ENCODE measurements at places on chromosomes 11 and 22. TPM values are rescaled to one million over a fixed set of nuclear protein-coding genes. Genes with fewer than 3 reads are reported as not detected.
A peak's percentile ranks its signal among the peaks of the same experiment; 100 is the strongest.

DNA sequence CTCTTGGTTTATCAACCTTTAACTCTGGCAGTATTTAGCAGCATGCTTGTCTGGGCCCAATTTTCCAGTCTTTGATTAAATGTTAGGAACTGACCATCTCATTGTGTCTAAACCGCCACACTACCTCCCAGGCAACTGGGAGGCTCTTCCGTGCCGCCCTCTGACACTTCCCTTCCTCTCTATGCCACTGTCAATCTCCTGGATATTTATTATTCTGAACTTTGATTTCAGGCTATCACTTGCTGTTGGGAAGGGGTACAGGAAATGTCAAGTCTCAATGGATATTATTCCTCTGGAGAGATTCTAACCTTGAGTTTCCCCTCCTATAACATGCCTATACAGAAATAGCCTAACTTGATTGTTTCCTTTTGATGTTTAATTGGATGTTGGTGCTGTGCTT, 222.9 kb upstream of the NARS2 start:
- no peak overlapping the region for H3K4me3 ChIP-seq
- no peaks in the 10 kb centered on the region for H3K27me3 ChIP-seq
- H3K36me3 ChIP-seq, result no peaks in the 10 kb centered on the region
- peaks cover 71% of the 10 kb centered on the region for H3K4me1 ChIP-seq

POU2AF1 gene
- not detected for total RNA-seq

- no peak overlapping the region for H3K4me3 ChIP-seq
- no peaks in the 10 kb centered on the region for H3K4me1 ChIP-seq
- H3K36me3 ChIP-seq, result no peaks in the 10 kb centered on the region
- no peaks in the 10 kb centered on the region for H3K27me3 ChIP-seq
- DNase-seq, result no peak
Measured at GRCh38 chr11:131248588-131248987, 121.8 kb upstream of the NTM start.

GRCh38 chr11:82832983-82833382, 67.2 kb downstream of the PRCP start:
- no peak overlapping the region for H3K27ac ChIP-seq
- H3K4me3 ChIP-seq, result no peak overlapping the region
- H3K36me3 ChIP-seq, result no peaks in the 10 kb centered on the region
- no peaks in the 10 kb centered on the region for H3K4me1 ChIP-seq

ZDHHC5 gene
- 48.3 TPM for total RNA-seq

MAPK8IP2 gene
- 0.36 TPM for total RNA-seq

DNA sequence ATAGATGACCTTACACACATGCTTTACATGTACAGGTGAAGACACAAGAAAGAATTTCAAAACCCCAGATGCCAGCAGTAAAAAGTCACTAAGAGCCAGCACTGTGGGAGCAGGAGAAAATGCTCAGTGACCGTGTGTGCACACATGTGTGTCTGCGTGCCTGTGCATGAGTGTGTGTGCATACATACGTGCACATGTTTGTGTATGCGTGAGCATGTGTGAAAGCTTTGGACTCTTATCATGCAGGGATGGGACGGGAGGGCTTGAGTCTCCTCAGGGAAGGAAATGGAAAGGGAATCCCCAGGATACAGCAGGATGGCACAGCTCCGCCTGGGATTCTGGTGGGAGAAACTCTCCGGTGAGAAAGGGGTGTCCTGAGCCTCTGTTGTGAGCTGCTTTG, 121.5 kb upstream of the B3GAT1 start:
- no peaks in the 10 kb centered on the region for H3K36me3 ChIP-seq
- H3K4me3 ChIP-seq, result no peak overlapping the region
- H3K4me1 ChIP-seq, result no peaks in the 10 kb centered on the region

OR51G1 gene
- total RNA-seq, result not detected

DNA sequence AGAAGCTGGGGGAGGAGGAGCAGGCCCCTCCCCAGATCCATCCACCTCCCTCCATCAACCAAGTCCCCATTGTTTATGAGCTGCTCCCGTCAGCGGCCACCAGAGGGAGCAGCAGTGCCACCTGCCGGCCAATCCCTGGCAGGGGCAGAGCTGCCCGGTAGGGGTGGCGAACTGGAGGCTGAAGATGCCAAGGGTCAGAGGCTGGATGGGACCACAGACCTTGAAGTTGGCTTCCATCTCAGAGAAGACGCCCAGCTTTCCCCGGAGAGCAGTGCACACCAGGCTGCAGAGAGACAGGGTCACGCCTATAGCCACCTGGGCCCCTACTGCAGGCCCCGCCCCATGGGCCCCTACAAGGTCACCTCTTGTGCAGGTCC, 3.6 kb downstream of the FIBP start:
- H3K27ac ChIP-seq, result no peak overlapping the region
- no peaks in the 10 kb centered on the region for H3K27me3 ChIP-seq
- H3K4me1 ChIP-seq, result peaks cover 27% of the 10 kb centered on the region
- no peak overlapping the region for H3K4me3 ChIP-seq
- H3K36me3 ChIP-seq, result peaks cover 47% of the 10 kb centered on the region
- peak; percentile 99 for DNase-seq

GRCh38 chr22:40728731-40729189, 49.5 kb downstream of the MCHR1 start:
- DNase-seq, result no peak
- no peak overlapping the region for H3K4me3 ChIP-seq
- no peaks in the 10 kb centered on the region for H3K4me1 ChIP-seq
- H3K27me3 ChIP-seq, result no peaks in the 10 kb centered on the region

- peak overlapping the region; percentile 60 for H3K27ac ChIP-seq
- peak; percentile 94 for DNase-seq
- peaks cover 38% of the 10 kb centered on the region for H3K36me3 ChIP-seq
- peak overlapping the region; percentile 73 for H3K4me3 ChIP-seq
- peaks cover 47% of the 10 kb centered on the region for H3K4me1 ChIP-seq
Measured at GRCh38 chr22:32803738-32804435, 2.4 kb downstream of the TIMP3 start.
